NCI-H1092 treated with DMSO at 0.1 percent for 48 hours (cell line): ENCODE measurements at places on chromosomes 13 and 19.

- no peak for DNase-seq
Measured at GRCh38 chr13:92806215-92806614, 420.4 kb upstream of the GPC6 start.

- DNase-seq, result no peak
Measured at GRCh38 chr13:66459143-66459542, 771.0 kb downstream of the PCDH9 start.

DNA sequence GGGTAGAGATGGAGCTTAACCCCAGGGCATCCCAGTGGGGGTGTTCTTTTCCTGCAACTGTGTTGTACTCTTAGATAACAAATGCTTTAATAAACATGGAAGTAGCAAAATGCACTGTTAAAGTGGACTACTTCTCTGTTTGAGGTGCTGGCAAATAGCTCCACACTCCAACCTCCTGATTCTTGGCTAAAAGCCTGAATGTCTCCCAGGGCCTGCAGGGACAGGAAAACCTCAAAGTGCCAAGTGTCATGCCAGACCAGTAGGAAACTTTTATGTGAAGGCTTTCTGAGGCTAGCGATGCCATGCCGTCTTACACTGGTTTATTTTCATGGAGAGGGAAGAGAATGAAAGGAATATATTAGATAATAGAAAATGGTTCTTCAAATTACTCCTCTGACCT lies 6.8 kb downstream of the FREM2 start:
- DNase-seq, result no peak

DNA sequence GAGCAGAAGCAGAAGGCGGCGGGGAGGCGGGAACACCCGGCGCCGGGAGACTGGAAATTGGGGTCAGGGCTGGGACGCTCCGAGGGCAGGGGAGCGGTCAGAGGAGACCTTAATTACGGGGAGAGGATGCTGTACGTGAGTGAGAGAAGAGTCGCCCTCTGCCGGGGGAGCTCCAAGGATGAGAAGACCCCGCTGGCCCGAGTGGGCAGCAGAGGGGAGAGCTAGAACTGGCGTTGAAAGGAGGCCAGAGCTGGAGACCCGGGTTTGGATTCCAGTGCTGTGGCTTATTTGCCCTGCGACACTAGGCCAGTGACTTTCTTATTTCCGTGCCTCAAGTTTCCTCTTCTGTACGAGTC lies 536 bp downstream of the FAM32A start:
- DNase-seq, result peak; percentile 58

- no peak for DNase-seq
Measured at GRCh38 chr13:109725995-109726637, 60.3 kb downstream of the IRS2 start.

DNA sequence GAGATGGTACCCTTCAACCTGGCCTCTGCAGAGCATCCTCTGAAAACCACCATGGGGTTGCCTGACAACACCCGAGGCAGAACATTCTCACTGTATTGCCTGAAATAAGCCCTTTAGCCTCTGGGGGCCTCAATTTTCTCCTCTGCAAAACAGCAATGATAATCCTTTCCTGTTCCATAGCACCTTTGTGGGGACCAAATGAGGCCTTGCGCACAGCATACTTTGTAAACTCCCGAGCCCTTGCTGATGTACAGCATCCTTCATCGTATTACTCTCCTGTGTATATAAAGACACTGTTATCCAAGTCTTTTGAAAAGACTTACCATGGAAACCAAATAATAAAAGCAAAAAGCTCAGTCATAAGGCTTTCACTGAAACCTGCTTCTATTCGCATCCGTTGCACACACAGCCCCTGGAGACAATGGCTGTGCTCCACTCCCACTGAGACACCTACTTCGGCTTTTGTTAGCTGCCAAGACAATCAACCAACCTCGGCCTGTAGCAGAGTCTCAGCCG lies 276.0 kb downstream of the FOXO1 start:
- DNase-seq, result no peak

DNA sequence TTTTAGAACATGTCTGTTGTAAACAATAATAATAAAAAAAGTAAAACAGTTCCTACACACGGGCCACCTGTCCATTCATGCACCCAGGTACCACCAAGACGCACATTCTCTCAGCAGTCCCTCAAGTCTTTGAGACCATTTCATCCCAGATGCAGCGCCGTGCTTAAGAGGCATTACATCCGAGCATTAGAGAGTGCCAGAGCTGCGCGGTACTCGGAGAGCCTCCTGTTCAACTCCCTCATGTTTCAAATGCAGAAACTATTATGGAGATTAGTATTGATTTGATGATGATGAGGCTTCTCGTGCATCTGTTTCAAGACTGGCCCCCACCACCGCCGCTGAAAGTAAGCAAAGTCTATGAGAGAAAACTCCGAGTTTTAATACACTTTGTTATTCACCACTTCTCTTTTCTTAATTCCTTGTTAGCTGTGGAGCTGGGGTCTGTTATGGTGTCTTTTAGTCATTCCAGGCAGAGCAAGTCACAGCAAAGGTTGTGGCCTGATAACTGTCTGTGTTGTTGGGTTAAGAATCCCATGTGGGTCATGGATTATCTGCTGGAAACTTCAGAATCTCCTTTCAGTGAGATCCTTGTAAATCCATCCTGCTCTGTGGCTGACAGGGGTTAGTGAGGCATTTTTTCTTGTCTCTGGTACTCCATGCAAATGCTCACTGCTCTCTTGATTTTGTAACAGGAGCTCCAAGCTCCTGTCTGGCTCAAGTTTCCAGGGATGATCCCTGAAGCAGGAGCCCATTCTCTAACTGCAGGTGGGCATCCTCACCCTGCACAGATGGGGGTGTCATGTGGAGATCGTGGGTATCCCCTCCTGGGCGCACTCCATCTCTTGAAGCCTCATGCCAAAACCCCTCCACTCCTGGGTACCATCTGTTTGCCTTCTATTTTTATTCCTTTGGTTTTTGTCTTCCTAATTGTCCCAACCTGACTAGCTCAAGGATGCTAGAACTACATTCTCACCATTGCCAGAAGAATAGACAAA lies 74.9 kb upstream of the MTIF3 start:
- DNase-seq, result peak; percentile 22

DNA sequence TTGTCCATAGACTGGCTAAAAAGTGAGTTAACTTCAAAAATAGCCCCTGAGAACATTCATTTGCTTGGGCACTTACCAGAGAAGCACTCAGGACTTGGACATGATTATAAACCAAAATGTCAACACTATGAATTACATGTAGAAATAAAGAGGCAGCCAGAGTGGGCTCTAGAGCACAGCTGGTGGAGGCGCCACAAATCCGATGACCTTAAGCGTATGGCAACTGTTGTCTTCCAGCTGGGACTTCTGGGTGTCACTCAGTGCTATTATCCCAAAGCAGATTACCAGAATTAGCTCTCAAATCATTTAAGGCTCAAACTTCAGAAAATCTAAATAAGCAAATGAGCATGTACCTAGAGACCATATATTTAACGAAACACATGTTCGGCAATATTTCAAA lies 1255.5 kb upstream of the SLC10A2 start:
- no peak for DNase-seq
